Type B pancreatic cell (in vitro differentiated cells): ENCODE measurements at places on chromosomes 3 and 15. TPM values are rescaled to one million over a fixed set of nuclear protein-coding genes. Genes with fewer than 3 reads are reported as not detected.

DNA sequence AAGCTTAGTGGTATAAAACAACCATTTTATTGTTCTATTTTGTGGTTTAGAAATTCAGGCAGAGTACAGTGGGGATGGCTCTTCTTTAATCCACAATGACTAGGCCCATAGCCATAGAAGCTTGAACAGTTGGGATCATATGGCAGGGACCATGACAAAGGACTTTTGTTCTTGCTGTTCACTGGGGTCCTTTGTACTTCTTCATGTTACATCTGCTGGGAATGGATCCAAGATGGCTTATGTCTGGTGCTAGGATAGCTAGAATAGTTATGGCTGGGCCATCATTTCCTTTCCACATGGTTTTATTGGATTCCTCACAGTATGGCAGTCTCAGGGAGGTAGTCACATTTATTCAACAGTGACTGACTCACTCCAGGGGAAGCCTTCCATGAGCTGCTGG is 427.9 kb upstream of the AGTR1 start:
- no peak overlapping the region for H3K4me3 ChIP-seq
- H3K27me3 ChIP-seq, result no peaks in the 10 kb centered on the region
- H3K27ac ChIP-seq, result no peak overlapping the region
- no peaks in the 10 kb centered on the region for H3K4me1 ChIP-seq
- DNase-seq, result no peak

DNA sequence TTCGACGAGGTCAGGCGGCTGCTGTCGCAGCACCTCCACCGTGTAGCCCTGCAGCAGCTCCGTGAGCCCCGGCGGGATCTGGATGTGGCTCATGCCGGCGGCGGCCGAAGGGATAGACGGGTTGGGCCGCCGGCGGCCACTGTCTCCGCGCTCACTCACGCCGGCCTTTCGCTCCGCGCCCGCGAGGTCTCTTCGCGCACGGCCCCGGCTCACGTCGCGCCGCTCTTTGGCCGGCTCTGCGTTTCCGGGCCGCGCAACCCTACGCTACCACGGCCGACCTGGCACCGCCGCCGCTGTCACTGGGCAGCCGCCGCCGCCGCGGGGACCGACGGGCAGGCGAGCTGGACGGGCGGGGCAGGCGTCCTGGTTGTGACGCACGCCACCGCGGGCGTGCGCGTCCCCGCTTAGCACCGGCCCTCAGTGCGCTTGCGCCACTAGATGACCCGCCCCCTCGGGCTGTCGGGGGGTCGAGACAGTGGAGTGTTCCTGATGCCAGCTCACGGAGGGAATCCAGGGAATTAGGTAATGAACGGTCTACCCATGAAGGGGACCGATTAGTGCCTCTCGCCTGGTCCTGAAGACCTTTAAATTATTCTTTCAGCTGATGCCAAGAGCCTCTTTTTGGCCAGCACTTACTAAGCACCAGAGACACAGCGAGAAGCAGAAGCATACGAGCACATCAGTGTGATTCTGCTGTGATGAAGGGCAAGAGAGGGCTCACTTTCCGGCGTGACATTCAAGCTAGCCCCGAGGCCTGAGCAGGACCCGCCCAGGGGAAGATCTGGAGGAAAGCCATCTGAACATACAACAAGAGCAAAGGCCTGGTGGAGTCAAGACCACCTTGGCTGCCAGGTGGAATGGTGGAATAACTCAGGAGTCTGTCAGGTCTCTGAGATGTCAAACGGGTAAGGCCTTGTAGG is at the start of gene PRKAR2A:
Gene PRKAR2A, minus strand, starts transcription at position 371 of the 920 bp plus-strand sequence. Its CDS starts 278 bp downstream, at position 93.
- H3K36me3 ChIP-seq, result no peaks in the 10 kb centered on the region
- peak within 1 kb of the TSS; percentile 90 for H3K4me3 ChIP-seq
- peaks cover 12% of the 10 kb centered on the region for H3K4me1 ChIP-seq
- H3K27me3 ChIP-seq, result no peaks in the 10 kb centered on the region
- DNase-seq, result peak; percentile 86

Gene RAMAC
- total RNA-seq, result 31.1 and 46.1 TPM in 2 replicates

Gene SLC22A13
- total RNA-seq, result 0.60 and 0.79 TPM in 2 replicates

Gene C3orf22
- not detected in 2 replicates for total RNA-seq

Gene ABTB1
- total RNA-seq, result 11.6 and 17.8 TPM in 2 replicates

Gene WDR93
- 0.29 and 1.5 TPM in 2 replicates for total RNA-seq
